ENCODE measurements at places on chromosomes 2 and 18.

DNA sequence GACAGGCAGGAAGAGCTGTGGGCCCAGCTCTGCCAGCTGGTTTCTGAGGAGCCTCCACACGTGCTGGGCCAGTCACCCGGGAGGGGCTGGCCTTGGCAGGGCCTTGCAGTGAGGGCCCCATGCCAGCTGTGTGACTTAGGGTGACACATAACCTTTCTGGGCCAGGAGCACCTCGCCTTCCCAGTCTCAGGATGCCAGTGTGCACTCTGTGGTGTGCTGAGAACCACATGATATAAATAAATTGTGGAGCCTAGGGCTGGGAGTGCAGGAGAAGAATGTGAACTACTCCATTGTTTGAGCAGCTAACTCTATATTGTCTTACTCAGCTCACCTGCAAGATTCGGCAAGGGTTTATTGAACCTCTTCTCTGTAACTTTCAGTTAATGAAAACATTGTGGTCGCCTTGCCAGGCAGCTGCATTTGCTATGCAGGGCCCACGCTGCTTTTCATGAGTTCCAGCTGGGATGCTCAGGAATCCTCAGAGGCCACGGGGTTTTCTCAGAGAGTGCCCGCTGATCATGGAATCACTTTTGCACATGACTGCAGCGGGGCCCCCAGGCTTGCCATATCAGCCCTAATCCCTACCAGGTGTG lies 222.3 kb downstream of the SH3RF3 start:
- DNase-seq: peak; percentile 82

- no peak for DNase-seq
Observed at GRCh38 chr2:223897669-223898330, 47.3 kb downstream of the WDFY1 start.

DNA sequence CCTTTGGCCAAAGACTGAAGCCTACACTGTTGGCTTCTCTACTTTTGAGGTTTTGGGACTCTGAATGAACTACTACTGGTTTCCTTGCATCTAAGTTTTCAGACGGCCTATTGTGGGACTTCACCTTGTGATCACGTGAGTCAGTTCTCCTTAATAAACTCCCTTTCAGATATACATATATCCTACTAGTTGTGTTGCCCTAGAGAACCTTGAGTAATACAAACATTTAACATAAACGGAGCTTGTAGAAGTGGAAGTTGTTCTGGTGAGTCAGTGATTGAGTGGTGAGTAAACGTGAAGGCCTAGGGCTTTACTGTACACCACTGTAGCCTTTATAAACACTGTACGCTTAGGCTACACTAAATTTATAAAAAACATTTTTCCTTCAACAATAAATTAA lies 107.2 kb upstream of the CDH2 start:
- DNase-seq: no peak

DNA sequence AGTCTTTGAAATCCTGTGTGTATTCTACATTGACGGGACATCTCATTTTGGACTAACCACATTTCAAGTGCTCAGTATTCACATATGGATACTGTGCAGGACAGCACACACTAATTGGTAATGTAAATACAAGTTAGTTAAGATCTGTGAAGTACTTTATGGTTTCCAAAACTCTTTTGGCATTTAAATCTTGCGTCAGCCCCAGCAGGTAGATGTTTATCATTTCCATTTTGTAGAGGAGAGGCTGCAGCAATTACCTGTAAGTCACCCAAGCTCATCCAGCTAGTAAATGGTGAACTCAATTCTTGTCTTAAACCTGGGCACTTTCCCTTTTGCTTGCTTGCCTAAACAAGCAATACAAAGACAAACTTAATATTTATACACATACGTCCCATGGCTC lies 1.6 kb upstream of the NAGK start:
- DNase-seq: no peak

GRCh38 chr2:120985997-120986651 lies 250.5 kb downstream of the GLI2 start:
- DNase-seq: no peak

DNA sequence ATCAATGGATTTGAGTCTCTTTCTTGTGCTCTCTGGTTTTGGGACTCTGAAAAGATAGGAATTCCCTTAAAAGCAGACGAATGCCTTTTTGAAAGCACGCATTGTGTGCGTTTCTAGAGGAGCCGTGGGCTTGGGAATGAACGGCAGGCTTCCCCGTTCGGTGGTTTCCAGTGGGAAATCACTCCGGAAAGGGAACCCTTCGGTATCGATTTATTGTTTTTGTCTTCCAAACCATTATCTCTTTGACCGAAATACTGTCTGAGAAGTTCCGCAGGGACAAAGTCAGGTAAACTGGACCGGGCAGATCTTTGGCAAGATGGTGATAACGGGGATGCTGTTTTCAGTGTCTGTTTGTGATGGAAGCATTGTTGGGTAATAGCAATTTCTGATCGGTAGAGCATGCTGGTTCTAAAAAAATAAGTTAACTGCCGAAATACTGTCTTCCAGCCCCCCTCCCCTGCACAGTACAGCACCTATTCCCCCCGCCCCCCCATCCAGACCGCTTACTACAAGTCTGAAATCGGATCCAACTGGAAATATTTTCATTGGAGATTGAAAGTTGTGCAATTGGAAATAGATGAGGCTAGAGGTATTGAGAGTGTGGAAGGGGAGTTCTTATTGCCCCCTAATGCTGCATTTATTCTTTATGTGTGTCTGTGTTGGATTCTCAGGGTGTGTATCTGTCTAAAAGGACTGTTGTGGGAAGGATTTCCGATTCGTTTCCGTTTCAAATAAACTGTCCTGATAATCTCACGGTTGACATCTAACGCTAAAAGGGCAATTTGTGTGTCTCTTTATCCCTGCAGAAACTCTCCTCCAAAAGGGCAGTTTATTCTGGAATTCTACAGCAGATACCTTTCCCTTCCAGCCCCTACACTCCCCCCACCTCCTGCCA lies 635 bp downstream of the SETBP1 start:
- DNase-seq: no peak

GRCh38 chr2:38185012-38185491 lies 109.1 kb upstream of the CYP1B1 start:
- no peak for DNase-seq

Measured in posterior cingulate gyrus (tissue), 11 donors.